ENCODE measurements at places on chromosomes 6 and 20.

- DNase-seq, result no peak
Observed at GRCh38 chr20:58623579-58624473, 27.3 kb upstream of the STX16 start.

DNA sequence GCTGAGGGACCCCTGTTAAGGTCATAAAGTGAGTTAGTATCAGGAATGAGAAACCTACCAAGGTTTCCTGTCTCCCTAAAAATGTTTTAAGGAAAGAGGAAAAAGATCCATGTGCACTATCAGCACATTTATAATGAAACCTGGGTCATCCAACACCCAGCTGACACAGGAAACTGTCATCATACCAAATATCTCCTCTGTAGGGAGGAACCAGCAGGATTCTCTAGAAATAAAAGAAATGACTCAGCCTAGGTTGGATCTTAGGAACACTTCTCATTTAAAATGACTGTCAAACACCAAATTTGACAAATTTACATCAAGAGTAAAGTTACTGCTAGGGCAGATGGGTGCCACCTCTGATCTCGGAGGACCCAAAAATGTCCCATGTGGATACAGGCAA, 21.7 kb downstream of the GFOD1 start:
- no peak for DNase-seq

DNA sequence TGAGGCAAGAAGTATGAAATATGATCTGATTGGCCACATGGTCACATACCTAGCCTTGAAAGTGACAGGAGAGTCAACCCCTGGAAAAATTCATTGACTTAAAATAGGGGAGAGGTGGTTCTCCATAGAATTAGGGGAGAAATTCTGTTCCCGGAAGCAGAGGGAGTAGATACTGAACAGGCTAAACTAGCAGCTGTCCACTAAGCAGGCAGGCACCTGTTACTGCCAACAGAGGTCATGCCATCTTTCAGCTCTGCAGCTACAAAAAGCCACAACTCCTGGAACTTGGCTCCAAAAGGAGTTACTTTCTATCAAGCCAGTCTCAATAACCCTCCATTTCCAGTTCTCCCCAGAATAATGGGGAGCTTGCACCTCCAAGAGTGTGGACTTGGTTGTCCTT, 352.5 kb downstream of the MAFB start:
- DNase-seq, result no peak

DNA sequence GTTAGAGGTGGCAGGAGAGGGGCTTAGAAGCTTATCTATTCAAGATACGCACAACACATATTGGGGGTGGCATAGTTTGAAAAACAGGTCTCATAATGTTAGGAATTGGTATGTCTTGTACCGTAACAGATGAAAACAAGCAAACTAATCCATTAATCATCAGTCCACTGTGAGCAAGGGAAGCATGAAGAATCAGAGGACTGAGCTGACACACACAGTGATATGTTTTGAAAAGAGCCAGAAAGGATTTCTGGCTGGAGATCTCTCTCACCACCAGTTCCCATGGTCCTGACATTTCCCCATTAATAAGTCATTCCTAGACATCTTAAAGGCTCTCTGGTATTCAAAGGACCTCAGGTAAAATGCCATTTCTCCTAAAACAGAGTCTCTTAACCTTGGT, 158.8 kb upstream of the PHACTR1 start:
- no peak for DNase-seq

GRCh38 chr6:3838992-3839867, 9.9 kb upstream of the FAM50B start:
- DNase-seq, result no peak
